ENCODE measurements at places on chromosomes 7 and 10. TPM values are rescaled to one million over a fixed set of nuclear protein-coding genes. Genes with fewer than 3 reads are reported as not detected.

Gene MSS51
- 1.4 TPM for total RNA-seq

Gene SOSTDC1
- total RNA-seq: not detected

Gene TMEM273
- total RNA-seq: not detected

Gene TMEM213
- not detected for total RNA-seq

Measured in chondrocyte (in vitro differentiated cells).